ENCODE measurements at places on chromosomes 3 and 15.

DNA sequence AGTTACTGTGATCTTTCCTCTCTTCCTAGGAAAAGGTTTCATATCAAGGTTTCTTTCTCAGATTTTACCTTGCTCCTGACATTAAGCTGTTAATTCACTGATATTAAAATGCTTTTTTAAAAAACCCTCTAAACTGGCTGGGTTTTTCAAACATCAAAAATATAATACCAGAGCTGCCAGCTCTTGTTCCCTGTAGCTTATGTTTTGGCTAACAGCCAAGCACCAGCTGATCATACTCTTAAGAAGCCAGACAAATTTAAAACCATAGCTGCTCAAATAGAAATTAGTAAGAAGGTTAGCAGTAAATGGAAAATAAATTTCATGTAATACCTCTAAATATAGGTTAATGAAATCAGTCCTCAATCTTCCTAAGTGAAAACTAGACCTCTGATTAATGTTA lies 657.5 kb downstream of the GRM7 start:
- DNase-seq = no peak

DNA sequence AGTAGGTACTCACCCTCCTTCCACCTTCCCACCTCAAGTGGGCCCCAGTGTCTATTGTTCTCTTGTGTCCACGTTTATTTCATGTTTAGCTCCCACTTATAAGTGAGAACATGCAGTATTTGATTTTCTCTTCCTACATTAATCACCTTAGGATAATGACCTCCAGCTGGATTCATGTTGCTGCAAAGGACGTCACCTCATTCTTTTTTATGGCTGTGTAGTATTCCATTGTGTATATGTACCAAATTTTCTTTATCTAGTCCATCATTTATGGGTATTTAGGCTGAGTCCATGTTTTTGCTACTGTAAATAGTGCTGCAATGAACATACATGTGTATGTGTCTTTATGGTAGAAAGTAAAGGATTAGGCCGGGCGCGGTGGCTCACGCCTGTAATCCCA lies 5.9 kb upstream of the MLF1 start:
- no peak for DNase-seq

- DNase-seq = peak; percentile 61
Measured at GRCh38 chr15:75809986-75810750, 33.1 kb upstream of the UBE2Q2 start.

DNA sequence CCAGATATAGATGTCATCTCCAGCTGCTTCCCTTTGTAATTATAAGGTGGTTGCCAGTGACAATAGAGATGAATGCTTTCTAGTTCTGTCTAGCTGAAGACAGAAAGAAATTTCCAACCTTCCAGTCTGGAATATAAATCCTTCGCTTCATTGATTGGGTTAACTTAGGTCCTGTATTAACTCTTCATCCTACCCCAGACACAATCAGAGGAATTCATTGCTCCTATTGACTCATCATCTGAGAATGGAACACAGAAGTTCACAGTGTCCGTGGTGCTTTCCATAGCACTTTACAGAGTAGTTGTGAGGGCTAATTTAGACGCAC lies 241.4 kb downstream of the NFKBIZ start:
- DNase-seq = no peak

GRCh38 chr3:145719114-145719513 lies 441.9 kb downstream of the PLOD2 start:
- no peak for DNase-seq

- no peak for DNase-seq
Measured at GRCh38 chr15:67183443-67184169, 70.9 kb downstream of the AAGAB start.
